A549 (cell line): ENCODE measurements at places on chromosomes 7 and 10. TPM values are rescaled to one million over a fixed set of nuclear protein-coding genes. Genes with fewer than 3 reads are reported as not detected.

Gene CYP2E1
- 0.14 to 0.21 TPM (median 0.17 TPM) in 3 replicates for polyA plus RNA-seq

GRCh38 chr10:33139181-33139646 lies 181.2 kb upstream of the ITGB1 start:
- no peak for DNase-seq

DNA sequence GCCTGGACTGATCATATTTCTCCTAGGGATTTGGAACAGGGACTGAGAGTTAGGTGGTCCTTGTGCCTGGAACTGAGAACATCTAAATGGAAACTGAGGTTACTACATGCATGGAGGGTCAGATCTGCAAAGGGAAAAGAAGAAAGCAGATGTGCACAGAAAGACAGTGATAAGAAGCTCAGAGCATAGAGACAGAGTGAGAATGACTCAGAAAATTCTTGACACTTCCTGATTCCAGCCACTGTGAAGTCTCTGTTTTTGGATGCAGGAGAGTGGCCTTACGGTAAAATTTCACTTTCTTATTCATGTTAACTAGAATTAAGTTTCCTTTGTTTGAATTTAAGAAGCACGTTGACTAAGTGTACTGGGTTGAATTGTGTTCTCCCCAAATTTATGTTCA lies 241.7 kb downstream of the TMEM26 start:
- DNase-seq: no peak

Gene OR9A2
- not detected in 3 replicates for polyA plus RNA-seq

Gene ACTR1A
- polyA plus RNA-seq: 81.3 to 86.1 TPM (median 85.8 TPM) in 3 replicates

- DNase-seq: no peak
Observed at GRCh38 chr7:73892003-73892999, 31.3 kb downstream of the TMEM270 start.

DNA sequence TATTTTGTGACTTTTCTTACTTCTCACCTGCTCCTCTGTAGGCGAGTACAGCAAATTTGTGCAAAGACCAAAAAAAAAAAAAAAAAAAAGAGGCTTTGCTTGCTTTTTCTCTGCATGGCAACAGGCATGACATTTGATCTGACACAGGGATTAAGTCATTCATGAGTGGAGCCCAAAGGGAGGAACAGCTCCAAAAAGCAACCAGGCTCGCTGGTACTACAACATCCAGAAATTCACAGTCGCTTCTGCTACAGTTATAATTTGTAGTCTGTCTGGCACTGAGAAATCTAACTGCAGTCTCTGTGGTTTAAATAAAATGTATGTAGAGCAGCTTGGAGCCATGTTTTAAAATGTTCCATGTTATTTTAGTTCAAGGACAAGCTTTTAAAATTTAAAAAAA lies 31.7 kb downstream of the MKX start:
- no peak for DNase-seq

DNA sequence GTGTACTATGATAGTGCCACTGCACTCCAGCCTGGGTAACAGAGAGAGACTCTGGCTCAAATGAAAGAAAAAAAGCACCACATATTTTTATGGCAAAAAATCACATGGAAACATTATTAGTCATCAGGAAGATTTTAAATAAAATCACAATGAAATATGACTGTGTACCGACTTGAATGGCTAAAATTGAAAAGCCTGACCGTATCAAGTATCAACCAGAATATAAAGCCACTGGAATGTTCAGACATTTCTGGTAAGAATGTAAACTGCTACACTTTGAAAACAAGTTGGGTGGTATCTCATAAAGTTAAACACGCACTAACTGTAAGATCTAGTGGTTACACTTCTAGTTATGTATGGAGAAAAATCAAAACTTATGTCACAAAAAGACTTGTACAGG lies 306.7 kb upstream of the MBL2 start:
- no peak for DNase-seq

Gene HOXA10
- 5.0 to 5.7 TPM (median 5.2 TPM) in 3 replicates for polyA plus RNA-seq

Gene SSC4D
- polyA plus RNA-seq: 0.79 to 1.0 TPM (median 1.0 TPM) in 3 replicates

DNA sequence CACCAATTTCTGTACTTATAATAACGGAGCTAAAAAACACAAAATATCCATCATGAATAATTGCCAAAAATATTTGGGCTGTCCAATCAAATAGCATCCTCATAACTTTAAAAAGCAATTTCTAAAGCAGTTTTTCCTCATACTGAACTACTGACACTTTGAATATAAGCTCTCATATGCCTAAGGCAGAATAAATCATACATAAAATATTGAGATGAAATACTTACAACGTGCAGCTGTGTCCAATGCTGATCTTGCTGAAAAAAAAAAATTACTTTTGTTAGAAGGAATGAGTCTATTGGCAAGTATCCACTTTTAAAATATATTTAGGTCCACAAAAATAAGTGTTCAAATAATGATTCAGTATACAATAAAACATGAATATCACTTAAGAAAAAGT lies 24.2 kb downstream of the FAM3C start:
- DNase-seq: no peak

GRCh38 chr7:117325836-117326235 lies 3.0 kb upstream of the WNT2 start:
- DNase-seq: no peak

- DNase-seq: no peak
Observed at GRCh38 chr7:22612776-22613175, 112.8 kb upstream of the STEAP1B start.

GRCh38 chr7:127346575-127347256 lies 45.8 kb downstream of the ZNF800 start:
- no peak for DNase-seq

- DNase-seq: peak; percentile 3
Observed at GRCh38 chr7:65441010-65441409, 67.4 kb downstream of the ZNF92 start.

Gene SPAG6
- 0.05 TPM in 1 of 3 replicates, not detected in the others for polyA plus RNA-seq

DNA sequence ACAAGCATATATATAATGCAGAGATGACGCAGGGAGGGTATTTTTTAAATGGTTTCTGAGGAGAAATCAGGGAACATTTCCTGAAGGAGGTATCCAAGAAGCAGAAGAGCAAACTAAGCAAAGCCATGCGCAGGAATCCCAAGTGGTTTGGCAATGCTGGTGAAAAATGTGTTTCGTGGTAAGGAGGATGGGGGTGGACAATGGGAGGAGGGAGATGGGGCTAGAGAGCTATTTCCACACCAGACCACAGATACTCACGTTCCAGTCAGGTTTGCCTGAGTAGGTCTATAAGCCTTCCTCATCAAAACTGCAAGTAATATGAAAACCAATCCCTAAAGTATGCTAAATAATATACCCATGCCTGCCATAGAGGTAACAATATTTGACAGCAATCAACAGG lies 223.7 kb upstream of the MKLN1 start:
- DNase-seq: no peak

Gene TMEM139
- polyA plus RNA-seq: 0.37 to 0.71 TPM (median 0.42 TPM) in 3 replicates

DNA sequence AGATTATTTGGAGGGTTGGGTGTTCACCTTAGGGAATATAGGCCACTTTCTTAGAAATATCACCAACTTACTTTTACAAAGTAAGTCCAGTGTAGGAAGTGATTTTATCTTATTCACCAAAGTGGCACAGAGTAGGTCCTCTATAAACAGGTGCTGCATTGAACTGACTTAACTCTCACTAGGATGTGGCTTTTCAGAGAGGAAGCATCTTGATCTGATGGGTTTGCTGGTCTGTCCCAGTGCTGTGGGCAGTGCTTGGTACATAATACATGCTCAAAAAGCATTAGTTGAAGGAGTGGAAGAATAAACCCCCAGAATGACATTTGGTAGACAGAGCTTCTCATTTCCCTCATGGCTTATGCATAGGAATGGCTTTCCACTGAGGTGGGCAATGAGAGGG lies 334.7 kb downstream of the LRMDA start:
- no peak for DNase-seq

DNA sequence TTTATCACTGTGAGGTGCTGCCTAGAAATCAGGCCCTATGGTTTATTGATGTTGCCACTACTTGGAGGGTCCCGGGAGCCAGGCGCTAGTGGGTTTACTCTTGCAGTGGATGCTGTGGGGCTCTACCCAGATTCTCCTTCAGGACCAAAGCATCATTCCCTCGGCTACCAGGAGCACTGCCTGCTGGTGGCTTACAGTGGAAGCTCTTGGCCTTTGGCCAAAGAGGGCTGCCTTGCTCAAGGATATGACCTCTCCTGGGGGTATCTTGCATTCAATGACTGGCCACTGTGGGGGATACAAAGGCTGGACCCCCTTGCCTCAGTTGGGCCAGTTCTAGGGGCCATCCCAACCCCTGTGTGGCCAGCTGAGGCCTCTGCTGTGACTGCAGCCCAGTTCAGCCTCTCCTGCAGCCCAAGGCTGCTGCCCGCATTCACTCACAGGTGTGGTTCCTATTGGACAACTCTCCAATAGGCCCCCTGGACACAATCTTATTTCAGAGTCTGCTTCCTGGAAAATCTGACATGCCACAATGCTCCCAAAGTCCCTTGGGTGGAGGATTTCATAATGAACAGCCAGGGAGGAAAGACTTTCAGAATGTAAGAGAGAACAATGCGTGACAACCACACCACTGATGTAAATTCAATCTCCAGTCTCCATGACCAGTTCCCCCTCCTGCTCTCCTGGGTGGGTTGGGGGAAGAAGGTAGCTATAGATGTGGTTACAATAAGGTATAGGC lies 196.3 kb downstream of the SNX10 start:
- no peak for DNase-seq

GRCh38 chr7:76142861-76143260 lies 58.8 kb upstream of the SRRM3 start:
- DNase-seq: no peak

Gene ZNF487
- 3.7 to 4.9 TPM (median 4.3 TPM) in 3 replicates for polyA plus RNA-seq

- no peak for DNase-seq
Observed at GRCh38 chr7:151793531-151793951, 83.4 kb downstream of the PRKAG2 start.

- DNase-seq: peak; percentile 29
Observed at GRCh38 chr7:30308389-30308788, 24.0 kb downstream of the ZNRF2 start.

- DNase-seq: no peak
Observed at GRCh38 chr10:24854256-24854655, 98.2 kb downstream of the PRTFDC1 start.

- DNase-seq: no peak
Observed at GRCh38 chr7:93860261-93860660, 30.3 kb downstream of the TFPI2 start.

DNA sequence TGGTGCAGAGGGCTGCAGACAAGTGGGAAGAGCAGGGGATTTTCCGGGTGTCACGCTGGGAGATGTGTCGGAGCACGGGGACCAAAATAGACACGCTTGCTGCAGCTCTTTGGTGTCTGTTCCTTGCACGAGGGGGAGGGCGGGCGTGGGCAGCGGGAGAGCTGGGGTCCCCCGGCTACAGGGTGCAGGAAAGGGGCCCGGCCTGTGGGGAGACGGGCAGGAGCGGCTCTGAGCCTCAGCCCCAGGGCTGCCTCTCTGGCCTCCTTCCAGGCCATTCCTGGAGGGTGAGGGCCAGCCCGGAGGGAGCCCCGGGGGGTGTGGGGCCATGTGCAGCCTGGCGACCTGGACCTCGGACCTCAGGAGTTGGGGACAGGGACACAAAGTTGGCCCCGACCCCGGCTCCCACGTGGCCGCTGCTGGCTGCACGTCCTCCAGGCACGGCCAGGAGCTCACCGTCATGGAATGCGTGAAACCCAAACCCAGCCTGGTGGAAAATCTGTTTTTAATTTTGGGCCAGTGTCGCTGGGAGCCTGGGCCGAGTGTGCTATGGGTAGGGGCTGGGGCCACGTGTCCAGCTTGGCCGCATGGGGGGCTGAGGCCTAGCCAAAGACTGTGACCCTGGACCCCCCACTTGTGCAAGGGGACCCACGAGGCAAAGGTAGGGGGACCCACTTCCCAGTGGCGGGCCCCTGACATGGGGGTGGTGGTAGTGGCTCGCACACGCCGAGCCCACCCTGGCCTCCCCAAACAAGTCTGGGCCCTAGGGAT lies 6.6 kb downstream of the TTYH3 start:
- DNase-seq: no peak

Gene AOC1
- not detected in 3 replicates for polyA plus RNA-seq

DNA sequence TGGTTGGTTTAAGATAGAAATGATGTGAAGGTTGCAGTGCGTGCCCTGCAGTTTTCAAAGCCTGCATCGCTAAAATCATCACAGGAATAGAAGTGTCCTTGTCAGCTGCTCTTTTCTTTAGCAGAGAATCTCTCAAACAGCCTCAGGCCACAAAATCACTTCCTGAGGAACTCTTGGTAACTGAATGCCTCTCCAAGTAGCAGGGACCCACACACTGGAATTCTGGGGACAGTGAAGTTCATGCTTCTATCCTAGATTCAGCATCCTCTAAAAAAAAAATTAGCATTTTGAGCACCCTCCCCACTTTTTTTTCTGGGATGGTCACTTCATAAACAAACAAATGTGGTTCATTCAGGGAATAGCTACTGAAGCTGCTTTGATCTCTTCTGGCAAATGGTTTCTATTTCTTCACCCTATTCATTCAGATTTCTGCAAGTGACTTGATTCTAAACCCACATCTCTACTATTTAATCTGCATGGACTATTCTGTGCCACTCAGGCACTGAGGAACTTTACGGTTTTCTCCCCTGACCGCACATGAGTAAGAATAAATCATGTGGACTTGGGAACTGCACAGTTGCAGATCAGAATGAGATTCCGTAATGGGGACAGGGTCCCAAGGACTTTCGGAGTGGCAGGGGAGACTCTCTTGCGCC lies 306.9 kb downstream of the FRMD4A start:
- no peak for DNase-seq

GRCh38 chr10:2831509-2831908 lies 235.8 kb upstream of the PFKP start:
- DNase-seq: no peak

DNA sequence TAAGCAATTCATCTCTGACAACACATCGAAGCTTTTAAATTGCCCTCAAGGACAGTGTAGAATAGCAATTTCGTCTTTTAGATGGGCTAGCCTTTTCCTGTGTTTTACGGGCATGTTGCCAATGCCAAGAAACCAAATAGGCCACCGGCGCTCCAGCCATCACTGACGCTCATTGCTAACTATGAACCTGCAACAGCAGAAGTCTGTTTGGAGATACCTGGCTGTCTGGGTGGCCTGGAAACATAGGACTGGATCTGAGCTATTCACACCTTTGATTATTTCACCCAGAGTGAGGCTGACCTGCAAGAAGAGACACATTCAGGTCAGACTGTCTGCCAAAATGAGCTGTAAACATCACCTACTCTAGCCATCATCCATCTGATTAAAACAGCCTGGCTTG lies 12.0 kb downstream of the KPNA7 start:
- DNase-seq: no peak

Gene LCOR
- polyA plus RNA-seq: 4.8 to 6.9 TPM (median 6.4 TPM) in 3 replicates

DNA sequence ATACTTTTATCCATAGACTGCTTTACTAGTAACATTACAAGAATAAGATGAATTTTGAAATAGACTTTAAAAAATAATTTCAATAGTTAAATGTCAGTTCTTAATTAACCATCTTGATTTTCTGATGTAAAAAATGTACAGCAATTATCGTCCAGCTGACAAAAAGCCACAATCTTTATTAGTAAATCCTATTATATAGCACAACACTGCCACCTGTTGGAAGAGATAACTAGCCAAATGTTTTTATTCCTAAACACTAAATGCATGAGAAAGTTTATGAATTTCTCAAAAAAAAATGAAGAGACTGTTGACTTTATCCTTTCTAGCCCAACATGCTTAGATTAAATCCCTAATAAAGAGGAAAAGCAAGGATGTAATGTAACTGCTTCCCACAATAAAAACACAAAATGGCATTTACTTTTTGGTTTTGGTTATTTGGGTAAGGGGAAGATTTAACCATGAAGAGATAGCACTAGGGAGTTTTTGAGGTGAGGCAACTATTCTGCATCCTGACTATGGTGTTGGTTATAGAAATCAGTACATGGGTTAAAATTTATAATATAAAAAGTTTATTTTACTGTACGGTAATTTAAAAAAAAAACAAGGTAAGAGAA lies 8.0 kb downstream of the COA1 start:
- DNase-seq: peak; percentile 48

GRCh38 chr10:119301397-119301796 lies 94.0 kb downstream of the GRK5 start:
- DNase-seq: no peak

Gene UCMA
- polyA plus RNA-seq: not detected in 3 replicates
